ENCODE measurements at places on chromosomes 6 and 20.

GRCh38 chr6:35040398-35040797, 100.7 kb downstream of the TCP11 start:
- DNase-seq: no peak

DNA sequence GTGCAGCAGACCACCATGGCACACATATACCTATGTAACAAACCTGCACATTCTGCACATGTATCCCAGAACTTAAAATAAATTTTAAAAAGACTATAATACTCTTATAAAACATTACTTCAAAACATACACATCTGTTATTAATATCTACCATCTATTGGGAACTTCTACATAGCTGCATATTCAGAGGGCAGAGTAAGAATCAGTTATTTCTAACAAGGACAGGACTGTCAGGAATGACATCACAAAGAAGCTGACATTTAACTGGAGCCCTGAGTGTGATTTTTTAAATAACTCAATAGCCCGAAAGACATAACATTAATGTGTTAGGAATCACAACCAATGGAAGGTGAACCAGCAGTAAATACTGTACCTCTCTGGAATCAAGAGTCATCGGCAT, 276.7 kb upstream of the ECI2 start:
- DNase-seq: no peak

DNA sequence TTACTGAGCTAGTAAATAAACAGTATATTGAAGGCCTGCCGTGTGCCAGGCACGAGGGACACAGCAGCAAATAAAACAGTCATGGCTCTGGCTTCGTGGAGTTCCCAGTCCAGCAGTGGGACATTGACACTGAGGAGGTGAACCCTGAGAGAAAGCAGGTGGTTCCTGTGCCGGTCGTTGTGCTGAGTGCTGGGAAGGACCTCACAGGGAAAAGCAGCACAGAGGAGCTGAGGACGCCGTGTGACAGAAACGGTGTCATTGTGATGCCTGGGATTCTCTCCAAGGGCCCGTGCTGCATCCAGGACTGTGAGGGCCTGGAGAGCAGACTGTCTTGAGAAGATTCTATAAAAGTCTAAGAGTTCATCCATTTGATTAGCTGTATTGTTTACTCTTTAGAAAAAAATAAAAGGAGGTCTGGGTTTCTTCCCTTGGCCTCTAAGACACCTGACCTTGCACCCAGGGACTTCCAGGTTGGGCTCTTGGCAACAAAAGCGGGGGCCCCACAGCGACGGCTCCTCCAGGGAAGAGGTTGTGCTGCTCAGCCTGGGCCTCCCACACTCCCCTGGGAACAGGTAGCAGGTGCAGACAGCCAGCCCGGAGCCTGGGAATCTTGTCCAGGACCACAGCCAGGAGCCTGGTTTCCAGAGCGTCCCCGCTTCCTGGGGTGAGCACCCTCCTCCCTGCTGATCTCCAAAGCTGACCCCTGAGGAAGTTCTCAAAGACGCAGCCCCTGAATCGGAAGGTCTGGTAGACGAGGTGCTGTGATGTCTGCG, 251.2 kb upstream of the PMEPA1 start:
- DNase-seq: no peak

DNA sequence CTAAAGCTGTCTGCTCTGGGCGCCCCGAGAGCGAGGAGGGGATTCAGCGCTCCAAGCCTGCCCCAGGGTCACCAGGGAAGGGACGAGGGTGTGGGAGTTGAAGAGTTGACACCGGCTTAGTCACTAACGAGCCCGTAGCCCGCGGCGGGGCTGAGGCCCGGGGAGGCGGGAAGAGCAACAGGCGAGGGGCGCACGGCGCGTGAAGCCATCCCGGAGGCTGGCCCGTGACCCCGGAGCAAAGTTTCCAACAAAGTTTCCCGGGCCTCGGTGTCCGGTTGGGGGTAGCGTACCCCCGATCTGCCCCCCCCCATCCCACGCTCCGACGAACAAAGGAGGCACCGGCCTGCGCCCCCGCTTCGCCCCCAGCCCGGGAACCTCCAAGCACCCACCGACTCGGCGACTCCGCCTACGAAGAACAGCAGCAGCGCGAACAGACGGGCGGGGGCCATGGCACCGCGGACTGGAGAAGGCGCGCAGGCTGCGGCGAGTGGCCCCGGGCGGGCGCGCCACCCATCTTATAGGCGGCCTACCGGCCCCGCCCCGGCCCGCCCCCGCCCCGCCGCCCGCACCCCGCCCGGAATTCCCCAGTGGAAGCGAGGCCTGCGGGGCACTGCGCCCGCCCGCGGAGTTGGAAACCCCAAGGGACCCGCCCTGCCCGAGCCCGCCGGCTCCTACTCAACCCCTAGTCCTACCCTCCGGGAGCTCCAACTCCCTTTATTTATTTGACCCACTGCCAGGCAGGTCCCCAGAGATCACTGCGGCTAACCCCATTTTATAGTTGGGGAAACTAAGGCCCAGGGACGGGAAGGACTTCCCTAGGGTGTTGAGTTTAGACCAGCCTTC, at the start of gene SDC4:
Gene SDC4, minus strand, starts transcription at position 489 of the 843 bp plus-strand sequence. Its CDS starts 40 bp downstream, at position 449.
- peak; percentile 41 for DNase-seq

All from CD8-positive, alpha-beta T cell (primary cell).